ENCODE measurements at places on chromosomes 3 and 15. TPM values are rescaled to one million over a fixed set of nuclear protein-coding genes. Genes with fewer than 3 reads are reported as not detected.
A peak's percentile ranks its signal among the peaks of the same experiment; 100 is the strongest.

- no peak for DNase-seq
These were observed 97.1 kb downstream of the MEX3B start for GRCh38 chr15:81948751-81949150.

GRCh38 chr15:74053517-74053916, 28.8 kb downstream of the GOLGA6A start:
- DNase-seq = no peak

DNA sequence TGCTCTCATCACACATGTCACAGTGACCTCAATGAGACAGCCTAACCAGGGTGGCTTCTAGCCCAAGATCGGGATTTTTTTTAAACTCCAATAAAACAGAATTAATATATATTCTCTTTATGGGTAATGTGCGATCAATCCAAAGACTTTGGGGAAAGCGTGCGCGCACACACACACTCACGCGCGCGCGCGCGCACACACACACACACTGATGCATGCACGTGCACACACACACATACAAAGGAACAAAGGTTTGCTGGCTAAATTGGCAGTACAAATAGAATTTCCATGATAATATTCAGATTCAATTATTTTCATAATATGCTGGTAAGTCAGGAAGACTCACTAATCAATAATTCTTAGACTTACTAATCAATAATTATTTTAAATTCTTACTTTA, 19.3 kb downstream of the IL17RD start:
- no peak for DNase-seq

Gene CCR2
- 1.3 TPM for total RNA-seq

Gene DAZL
- total RNA-seq = not detected

DNA sequence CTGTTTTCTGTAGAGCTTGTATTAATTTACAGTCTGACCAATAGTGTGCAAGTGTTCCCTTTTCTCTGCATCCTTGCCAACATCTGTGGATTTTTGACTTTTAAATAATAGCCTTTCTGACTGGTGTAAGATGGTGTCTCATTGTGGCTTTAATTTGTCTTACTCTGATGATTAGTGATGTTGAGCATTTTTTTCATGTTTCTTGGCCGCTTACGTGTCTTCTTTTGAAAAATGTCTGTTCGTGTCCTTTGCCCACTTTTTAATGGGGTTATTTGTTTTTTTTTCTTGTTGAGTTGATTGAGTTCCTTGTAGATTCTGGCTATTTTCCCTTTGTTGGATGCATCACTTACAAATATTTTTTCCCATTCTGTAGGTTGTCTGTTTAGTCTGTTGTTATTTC, 7.6 kb upstream of the ACOX2 start:
- DNase-seq = no peak

- peak; percentile 54 for DNase-seq
These were observed 91.1 kb upstream of the RNF7 start for GRCh38 chr3:141646760-141647561.

DNA sequence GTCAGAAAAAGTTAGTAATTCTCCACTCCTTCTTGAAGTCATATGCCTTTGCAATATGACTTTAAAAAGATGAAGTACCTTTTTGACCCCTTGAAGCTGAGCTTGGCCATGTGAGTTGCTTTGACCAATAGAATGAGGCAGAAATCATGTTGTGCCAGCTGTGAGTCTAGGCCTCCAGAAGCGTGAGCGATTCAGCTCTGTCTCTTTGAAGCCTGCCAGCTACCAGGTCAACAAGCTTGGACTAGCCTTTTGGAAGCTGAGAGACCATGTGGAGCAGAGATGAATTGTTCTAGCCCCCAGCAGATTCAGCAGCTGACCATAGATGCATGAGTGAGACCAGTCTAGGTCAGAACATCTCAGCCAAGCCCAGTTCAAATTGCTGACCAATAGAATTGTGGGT, 69.8 kb upstream of the EOMES start:
- DNase-seq = no peak

DNA sequence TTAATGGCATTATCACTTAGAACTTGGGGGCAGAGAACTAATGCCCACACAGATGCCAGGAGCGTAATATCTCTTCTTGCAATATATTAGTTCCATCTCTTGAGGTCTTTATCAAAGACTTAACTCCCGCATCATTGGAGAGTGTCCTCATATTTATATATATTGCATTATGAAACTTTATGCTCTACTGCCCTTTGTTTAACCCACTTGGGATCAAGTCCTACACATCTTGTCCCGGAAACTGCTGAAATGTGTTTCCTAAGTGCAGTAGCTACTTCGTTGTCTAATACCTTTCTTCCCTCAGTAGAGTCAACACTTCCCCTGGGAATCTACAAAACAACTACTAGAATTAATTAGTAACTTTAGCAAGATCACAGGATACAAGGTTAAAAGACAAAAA, 1029.2 kb downstream of the OTOL1 start:
- no peak for DNase-seq

DNA sequence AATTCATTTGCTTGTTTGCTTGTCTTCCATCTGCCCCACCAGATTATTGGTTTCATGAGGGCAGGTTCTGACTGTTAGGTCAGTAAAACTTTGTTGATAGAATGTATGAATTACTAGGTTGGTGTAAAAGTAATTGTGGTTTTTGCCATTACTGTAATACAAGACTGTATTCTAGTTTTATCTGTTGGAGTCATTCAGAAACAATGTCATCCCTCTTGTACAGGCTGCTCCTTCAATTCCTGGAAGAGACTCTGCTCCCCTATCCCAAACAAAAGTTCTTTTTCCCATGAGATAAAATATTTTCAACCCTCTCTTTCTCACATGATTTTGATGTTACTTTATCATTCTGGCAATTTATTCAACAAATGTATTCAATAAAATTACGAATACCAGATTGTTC, 115.0 kb downstream of the CHST2 start:
- no peak for DNase-seq

Gene NRG4
- not detected for total RNA-seq

GRCh38 chr3:58586776-58587192, 9.6 kb upstream of the FAM107A start:
- no peak for DNase-seq

GRCh38 chr3:119227070-119227850, 13.4 kb downstream of the B4GALT4 start:
- no peak for DNase-seq

DNA sequence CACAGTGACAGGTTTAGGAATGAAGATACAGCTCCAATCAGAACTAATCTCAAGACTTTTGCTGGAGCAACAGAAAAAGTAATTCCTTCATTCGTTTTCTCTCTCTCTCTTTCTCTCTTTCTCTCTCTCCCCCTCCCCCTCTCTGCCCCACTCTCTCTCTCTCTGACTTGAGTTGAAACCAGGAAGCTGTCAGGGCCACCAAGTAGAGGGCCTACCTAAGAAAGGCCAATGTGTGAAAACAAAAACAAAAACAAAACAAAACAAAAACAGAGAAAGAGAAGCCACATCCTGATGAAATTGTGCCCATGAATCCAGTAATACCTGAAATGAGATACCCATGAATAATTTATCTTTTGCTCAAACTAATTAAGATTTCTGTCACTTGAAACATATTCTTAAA, 72.9 kb downstream of the ATP8B4 start:
- DNase-seq = no peak

Gene KLHL25
- total RNA-seq = 5.1 TPM

DNA sequence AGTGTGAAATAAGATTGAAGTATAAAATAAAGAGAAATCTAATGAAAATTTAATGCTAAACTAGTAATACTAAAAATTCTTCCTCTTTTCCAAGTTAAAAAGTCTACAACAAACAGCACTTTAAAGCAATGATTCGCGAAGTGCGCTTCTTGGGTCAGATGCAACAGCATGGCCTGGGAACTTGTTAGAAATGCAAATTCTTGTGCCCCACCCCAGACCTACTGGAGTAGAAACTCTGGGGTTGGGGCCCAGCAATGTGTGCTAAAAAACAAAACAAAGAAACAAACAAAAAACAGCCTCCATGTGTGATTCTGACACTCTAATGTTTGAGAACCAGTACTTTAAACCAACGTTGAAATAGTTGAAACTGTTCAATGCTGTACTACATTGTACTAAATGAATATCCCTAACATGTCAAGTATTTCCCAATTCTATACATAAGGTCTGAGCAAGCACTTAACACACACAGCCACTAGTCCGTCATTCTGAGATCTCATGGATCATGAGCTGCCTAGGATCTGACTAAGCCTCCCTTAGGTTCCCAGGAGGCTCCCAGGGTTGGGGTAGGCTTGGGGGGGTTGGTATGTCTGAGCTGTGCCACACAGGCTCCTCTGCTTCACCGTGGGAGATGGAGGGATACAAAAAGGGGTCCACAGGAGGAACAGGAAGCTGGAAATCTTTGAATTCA, 6.1 kb downstream of the RASGRP1 start:
- no peak for DNase-seq

DNA sequence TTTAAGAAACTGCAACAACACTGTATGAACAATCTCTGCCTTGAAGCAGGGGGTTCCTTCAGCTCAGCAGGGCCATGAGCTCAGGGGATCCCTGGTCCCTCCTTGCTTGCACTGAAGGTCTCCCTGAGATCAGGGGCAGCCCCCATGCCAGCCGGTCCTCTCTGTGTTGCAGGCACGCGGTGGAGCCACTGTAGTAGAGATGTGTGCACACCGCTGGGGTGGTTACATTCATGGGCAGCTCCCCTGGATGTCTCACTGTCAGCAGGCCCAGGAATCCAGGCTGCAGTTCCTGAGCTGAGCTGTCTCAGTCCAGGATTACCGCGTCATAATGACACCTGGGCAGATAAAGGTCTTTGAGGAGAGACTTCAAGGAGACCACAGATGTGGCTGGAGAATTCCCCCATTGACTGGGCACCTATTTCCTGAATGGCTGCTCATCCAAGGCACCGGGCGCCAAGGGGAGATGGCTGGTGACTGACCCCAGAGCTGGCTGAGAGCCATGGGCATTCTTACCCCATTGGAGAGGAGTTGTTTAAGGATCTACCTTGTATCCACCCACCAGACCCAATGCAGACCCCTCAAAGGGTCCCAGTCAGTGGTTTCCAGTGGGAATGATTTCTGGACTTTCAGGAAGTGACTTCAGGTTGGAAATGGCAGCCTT, 10.4 kb upstream of the KLF13 start:
- DNase-seq = no peak

- no peak for DNase-seq
These were observed 2.5 kb downstream of the SERPINI1 start for GRCh38 chr3:167738037-167738436.

Gene PDCD10
- total RNA-seq = 42.2 TPM

DNA sequence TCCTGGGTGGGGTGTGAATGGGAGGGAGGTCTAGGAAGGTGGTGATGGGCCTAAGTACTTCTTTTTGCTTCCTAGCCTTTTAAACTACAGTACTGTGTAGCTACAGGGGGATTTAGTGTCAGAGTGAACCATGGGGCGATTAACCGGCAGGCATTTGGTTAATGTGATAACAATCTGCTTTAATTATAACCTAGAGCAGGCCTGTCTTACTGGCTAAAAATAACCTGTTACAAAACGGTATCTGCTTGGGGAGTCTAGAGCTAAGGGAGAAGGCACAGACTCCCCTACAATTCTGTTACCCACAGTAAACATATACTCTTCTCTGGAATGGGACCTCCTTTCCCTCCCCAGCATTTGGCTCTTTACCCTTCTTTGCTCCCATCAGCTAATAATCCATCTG, 85.4 kb downstream of the RBPMS2 start:
- no peak for DNase-seq

Gene CD200R1
- 0.51 TPM for total RNA-seq

Gene NDN
- 35.4 TPM for total RNA-seq

DNA sequence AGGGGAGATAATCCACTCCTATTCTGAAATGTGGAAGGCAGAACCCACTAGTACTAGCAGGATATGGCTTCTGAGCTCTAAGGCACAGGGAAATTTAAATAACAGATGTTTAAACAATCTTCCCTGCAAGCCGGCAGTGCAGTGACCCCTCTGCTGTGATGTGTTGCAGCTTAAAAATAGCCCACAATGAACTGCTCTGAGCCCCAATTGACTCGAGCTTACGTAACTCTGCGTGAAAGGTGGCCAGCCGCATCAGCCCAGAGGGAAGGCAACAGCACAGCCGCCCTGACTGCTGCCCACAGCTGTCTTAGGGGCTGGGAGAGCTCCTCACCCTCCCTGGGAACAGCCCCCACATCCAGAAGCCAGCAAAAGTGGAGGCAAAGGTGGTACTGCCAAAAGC, 12.5 kb upstream of the CAMKV start:
- DNase-seq = no peak

DNA sequence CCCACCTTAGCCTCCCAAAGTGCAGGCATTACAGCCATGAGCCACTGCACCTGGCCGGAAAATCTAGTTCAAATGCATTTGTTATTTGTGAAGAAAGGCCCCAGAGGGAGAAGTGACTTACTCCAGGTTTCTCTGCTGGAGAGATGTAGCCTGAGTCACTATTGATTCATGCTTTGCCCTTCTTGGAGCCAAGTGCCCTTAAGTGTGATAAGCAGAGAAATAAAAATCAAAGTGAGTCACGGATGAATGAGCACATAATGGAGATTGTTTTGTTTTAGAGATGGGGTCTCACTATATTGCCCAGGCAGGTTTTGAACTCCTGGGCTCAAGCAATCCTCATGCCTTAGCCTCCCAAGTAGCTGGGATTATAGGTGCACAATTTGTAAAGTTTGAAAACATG, 33.1 kb downstream of the CDC25A start:
- no peak for DNase-seq

DNA sequence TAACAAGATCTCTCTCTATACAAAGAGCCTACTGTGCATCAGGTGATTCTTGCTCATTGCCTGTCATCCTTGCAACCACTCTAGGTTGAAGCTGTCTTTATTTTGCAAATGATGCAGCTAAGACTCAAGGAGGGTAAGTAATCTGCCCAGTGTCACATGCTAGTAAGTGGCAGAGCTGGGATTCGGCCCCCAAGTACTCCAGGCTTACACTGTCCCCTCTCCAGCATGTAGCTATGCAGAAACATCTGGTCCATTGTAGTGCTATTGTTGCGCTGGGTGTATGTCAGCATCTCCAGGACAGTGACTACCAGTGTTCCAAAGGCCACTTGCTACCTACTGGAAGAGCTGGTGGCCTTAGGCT, 248.9 kb downstream of the SLCO3A1 start:
- no peak for DNase-seq

Gene PCSK6
- total RNA-seq = 10.6 TPM

- DNase-seq = no peak
These were observed 175.0 kb downstream of the PDZRN3 start for GRCh38 chr3:73449774-73450173.

GRCh38 chr3:71384388-71384787, 199.1 kb downstream of the FOXP1 start:
- DNase-seq = no peak

Gene CAMK2N2
- total RNA-seq = 0.30 TPM

- DNase-seq = no peak
These were observed 25.3 kb downstream of the PRR20G start for GRCh38 chr3:127262533-127262932.

- no peak for DNase-seq
These were observed 66.3 kb upstream of the DCBLD2 start for GRCh38 chr3:98967758-98968157.

Gene ZPLD1
- total RNA-seq = not detected

Gene FSTL1
- total RNA-seq = 140 TPM
